Stimulated activated CD8-positive, alpha-beta memory T cell treated with anti-CD3 and anti-CD28 coated beads, Interleukin-15, amount 100 ng/mL, for 24 hours (primary cell): ENCODE measurements at places on chromosomes 2 and 18.

GRCh38 chr2:159714247-159714930, 2.1 kb downstream of the MARCHF7 start:
- DNase-seq = no peak

DNA sequence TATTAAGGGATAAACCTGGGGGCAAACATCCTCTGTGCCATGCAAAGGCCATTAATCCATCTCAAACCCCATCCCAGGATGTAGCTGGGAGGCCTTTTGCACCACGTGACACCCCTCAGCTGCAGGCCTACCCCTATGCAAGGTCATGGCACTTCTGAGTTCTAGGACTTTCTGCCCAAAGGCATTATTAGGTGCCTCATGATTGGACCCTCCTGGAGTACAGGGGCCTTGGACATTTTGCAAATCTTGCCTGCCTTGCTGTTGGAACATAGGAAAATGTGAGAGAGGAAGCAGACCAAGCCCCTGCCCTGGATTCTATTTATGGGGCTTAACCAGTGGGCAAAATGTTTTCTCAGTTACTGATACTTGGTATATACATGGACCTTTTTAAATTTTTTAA, 44.2 kb upstream of the NFU1 start:
- DNase-seq = no peak

- no peak for DNase-seq
Measured at GRCh38 chr2:177592945-177593344, 200.4 kb downstream of the AGPS start.

- no peak for DNase-seq
Measured at GRCh38 chr2:118291251-118291880, 203.1 kb downstream of the INSIG2 start.

DNA sequence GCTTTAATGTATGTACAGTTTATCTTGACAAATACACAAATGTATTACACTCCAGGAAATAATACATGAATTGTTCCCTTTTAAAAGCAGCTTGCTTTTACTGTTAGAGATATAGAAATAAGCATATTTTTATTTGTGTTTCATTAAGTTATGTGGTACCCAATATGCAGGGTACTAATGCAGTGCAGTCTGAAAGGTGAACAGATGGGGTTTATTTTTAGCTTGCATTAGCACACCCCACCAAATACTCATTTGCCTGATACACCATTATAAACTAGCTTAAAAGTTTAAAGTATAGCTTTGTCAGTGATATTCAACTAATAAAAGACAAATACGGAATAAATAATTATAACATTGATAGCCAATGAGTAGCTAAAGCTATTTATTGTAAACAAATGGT, 394.7 kb upstream of the ZNF804A start:
- DNase-seq = no peak

DNA sequence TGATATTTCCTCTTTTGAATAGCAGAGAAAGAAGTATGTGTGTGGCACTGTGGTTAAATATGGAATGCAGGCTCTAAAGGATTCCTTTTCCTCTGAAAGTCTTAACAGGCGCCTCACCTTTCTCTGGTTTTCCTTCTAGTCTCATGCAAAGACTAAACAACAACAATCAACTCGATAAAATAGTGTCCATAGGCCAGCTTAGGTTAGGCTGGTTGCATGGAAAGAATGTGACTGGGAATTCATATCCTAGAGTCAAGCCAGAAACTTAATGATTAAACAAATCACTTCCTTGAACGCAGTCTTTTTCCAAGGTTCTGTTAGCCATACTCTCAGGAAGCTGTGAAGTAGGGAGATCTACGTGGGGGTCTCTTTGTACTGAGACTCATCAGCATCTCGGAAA, 800.8 kb upstream of the ID2 start:
- no peak for DNase-seq

DNA sequence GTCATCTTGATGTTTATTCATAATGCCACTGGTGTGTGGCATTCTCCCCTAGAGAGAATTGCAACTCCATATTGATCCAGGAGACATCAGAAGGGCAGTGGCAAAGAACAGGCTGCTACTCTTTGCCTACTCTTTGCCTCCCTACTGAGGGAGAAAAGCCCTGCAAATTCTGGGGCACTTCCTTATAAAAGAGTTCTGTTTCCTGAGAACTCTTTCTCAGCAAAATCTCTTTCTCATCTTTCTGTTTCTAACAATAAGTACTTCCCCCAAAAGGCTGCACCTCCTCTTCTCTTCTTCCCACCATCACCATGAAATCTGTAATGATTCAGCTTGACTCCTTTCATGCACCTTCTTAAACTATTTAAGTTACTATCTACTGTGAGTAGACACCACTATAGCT, 270.3 kb downstream of the MREG start:
- no peak for DNase-seq

- DNase-seq = no peak
Measured at GRCh38 chr2:209673811-209674210, 97.8 kb upstream of the UNC80 start.

- DNase-seq = no peak
Measured at GRCh38 chr18:43277164-43277600, at the start of gene SYT4. Gene SYT4, minus strand, starts transcription at chr18:43277490. Its CDS starts 209 bp downstream, at chr18:43277281.

- no peak for DNase-seq
Measured at GRCh38 chr2:8821276-8822217, 15.9 kb downstream of the KIDINS220 start.

DNA sequence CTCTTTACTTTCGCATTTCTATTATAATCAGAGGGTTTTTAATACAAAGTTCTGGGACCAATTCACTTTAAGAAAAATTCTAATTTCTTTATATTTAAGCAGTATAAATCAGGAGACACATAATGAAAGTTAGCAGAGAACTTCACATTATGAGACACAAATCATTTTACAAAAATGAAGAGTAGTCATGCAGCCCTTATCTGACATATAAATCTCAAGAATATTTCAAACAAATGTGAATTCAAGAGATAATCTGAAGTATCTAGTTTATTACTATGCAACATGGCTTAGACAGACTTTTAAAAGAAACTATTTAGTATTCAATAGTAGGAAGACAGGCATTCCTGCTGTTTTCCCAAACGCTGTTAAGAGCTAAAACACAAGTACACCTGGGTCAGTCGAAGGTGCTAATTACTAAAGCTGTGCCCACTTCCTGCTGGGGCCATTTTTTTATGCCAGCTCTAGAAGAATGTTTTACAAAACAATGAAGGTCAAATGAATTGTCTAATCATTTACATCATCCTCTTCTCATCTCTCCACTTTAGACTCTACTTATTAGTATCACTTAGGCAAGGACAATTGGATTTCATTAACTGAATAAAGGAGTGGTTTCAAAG, 40.2 kb downstream of the CWC22 start:
- no peak for DNase-seq

DNA sequence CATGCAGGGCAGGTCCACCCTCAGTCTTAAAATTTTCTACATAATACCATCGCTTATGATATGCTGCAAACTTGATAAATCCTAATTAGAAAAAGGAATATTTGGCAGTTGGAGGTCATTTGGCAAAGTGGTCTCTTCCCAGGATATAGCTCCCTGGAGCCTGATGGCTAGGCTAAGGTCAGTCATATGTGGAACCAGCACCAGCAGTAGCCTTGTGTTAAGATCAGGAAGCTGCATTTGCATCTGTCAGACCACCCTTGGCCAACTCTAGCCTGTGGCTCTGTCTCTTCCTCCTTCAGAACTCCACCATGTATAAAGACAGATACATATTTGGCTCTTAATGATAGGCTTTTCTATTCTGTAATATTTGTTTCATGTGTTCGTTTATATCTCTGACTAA, 5.4 kb upstream of the HK2 start:
- no peak for DNase-seq

DNA sequence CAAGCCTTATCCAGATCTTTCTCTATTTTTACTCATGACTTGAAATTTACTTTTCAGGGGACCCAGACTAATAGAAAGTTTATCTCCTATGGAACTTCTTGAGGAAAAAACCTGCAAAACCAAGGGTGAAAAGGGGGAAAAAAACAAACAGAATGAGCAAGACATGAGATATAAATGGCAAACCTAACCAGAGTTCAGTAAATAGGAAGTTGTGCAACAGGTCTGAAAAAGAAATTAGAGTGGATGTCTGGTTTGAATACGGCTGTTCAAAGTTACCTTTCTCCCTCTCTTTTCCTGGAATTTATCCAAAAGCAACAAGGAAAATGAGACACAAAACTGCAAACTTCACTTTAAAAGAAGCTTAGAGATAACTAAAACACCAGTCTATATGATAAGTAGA, 78.8 kb upstream of the TGFA start:
- DNase-seq = no peak

DNA sequence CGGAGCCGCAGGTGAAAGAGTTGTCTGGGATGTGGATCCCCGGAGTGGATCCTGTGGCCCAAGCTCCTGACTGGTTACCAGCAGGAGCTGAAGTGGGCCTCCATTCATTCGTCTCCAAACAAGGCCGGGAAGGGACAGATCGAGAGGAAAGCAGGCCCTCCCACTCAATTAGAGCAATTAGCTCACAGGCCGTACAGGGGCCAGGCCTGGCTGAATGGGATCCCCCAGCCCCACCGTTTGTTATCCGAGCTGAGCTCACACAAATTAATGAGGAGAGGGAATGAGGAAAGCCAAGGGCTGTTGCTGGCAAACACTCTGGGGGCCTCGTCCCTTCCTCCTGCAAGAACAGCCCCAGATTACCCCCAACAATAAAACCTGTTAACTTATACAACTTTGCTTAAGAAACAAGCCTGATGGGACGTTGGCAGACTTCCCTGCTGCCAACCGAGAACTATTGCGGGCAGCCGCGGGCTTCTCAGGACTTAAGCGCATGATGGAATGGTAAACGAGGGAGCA, 338.0 kb downstream of the BCL11A start:
- DNase-seq = no peak

- no peak for DNase-seq
Measured at GRCh38 chr2:216596236-216596979, 36.8 kb upstream of the IGFBP2 start.

DNA sequence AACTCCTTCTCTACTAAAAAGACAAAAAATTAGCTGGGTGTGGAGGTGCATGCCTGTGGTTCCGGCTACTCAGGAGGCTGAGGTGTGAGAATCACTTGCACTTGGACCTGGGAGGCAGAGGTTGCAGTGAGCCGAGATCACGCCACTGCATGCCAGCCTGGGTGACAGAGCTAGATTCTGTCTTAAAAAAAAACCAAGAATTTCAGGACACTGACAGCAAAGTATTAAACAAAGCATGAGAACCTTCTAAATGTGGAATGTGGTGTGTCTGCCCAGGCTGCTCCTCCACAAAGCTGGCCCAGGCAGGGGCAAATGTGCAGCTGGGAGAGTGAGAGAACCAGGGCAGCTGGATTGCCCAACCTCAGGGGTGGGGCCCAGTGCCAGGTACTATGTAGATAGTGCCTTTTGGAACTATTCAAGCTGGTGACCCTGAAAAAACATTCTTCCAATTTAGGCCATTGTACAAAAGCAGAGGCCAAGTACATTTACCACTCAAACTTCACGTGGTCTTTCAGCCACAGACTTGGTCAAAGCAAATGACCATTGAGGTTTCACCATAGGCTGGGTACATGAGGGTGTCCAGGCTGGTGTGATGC, 6.7 kb upstream of the UGT1A5 start:
- DNase-seq = no peak

- DNase-seq = no peak
Measured at GRCh38 chr2:239978411-239978810, 46.7 kb downstream of the NDUFA10 start.

DNA sequence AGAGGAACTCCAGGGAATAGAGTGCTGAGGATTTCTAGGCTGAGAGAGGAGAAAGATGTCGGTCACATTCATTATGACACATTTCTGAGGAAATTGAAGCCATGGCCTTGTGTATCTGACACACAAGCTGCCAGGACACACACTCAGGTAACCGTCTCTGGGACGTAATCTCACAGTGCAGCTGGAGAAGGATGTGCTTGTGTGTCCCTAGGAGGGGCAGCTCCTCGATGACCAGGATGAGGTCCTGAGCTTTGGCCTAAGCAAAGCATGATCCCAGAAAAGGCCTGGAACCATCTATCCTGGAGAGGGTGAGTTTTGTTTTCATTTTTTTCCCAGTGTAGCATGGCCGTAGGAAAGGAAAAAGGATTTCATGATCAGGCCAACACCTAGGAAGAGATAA, 102.2 kb downstream of the CAPN13 start:
- no peak for DNase-seq
